ENCODE measurements at places on chromosomes 4 and X.

GRCh38 chr4:77157859-77158486 is 966 bp downstream of the CCNG2 start:
- peak; percentile 60 for DNase-seq

- no peak for DNase-seq
Observed at GRCh38 chr4:80005863-80006262, 67.2 kb downstream of the ANTXR2 start.

GRCh38 chrX:24391389-24391788 is 30.9 kb downstream of the SUPT20HL1 start:
- DNase-seq, result no peak

DNA sequence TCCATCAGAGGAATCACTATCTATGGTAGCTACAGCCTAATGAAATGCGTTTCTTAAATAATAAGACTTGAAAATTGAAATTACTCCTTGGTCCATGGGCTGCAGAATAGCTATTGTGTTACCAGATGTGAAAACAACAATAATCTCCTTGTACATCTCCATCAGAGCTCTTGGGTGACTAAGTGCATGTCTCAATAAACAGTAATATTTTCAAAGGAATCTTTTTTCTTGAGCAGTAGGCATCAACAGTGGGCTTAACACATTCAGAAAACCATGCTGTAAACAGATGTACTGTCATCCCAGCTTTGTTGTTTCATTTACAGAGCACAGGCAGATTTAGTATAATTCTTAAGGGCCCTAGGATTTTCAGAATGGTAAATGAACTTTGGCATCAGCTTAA is 67.3 kb downstream of the GLUD2 start:
- no peak for DNase-seq

GRCh38 chrX:40282946-40283660 is 185.3 kb upstream of the BCOR start:
- DNase-seq, result no peak

All from stimulated activated CD8-positive, alpha-beta memory T cell treated with anti-CD3 and anti-CD28 coated beads, Interleukin-12 subunit alpha, Interleukin-12 subunit beta, amount 100 ng/mL, for 4 hours (primary cell).